ENCODE measurements at places on chromosomes 1 and 21.

DNA sequence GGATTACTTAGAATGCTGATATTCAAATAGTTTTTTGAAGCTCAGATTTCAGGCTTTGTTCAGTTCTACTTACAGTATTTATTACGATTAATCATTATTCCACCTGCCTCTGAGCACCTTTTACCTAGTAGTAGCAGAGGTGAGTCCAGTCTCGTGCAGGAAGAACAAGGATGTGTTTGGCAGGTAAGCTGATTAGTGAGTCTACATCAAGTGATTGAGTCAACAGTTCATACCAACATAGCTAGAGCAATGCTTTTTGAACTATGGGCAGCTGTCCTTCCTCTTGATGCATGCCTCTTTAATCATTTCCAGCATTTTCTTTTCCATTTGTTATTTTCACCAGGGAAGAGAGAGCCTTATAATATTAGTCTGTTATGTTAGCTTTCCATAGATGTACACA, 838.9 kb downstream of the USP25 start:
- no peak for DNase-seq

DNA sequence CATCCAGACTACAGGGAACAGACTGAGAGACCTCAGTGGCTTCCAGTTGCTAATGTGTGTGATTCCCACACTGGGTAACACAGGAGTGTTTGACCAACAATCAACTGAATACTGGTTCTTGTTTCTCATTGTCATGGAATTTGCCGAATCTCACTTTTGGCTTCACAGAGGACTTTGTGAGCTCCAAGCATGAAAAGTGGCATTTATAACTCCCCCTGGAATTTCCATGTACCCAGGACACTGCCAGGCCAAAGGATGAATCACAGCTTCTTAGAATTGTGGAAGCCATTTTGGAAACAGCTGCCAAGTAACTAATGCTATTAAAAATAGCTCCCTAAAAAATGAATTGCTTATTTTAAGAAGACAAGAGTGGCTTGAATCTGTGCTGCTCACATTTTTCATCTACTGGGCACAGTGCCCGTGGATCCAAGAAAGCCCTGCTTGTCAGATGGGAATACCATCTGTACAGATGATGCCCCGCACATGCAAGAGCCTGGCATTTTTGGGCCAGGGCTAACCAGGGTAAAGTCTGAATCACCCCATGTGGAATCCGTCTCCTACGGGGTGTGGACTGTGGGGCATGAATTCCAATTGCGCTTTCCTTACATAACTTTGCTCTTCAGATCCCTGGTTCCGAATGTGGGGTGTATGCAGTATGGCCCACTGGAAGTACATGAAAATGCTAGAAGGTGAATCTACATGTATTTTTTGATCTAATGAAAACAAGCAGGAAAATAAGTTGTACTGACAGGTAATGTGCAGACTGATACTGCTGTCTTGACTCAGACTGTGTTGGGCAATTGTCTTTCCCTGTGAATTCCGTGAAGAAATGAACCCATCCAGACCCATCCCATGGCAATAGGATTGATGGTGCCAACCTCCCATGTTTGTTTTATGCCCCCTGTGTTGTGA, 487.3 kb downstream of the SIPA1L2 start:
- DNase-seq: no peak

DNA sequence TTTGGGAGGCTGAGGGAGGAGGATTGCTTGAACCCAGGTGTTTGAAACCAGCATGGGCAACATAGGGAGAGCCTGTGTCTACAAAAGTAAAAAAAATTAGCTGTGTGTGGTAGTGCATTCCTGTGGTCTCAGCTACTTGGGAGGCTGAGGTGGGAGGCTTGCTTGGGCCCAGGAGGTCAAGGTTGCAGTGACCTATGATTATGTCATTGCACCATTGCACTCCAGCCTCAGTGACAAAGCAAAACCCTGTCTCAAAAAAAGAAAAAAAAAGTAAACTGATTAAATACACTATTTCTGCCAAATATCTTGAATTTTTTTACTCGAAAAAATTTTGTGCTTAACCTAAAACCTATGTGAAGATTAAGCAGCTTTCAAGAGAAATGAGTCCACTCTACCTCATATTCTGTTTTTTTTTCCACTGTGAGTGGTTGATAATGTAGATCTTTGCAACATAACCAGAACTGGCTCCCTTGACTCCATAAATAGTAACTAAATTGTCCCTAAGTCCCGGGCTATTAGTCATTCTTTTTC, 19.4 kb upstream of the ZNF281 start:
- DNase-seq: no peak

GRCh38 chr1:32877211-32878110, 6.7 kb upstream of the FNDC5 start:
- no peak for DNase-seq

DNA sequence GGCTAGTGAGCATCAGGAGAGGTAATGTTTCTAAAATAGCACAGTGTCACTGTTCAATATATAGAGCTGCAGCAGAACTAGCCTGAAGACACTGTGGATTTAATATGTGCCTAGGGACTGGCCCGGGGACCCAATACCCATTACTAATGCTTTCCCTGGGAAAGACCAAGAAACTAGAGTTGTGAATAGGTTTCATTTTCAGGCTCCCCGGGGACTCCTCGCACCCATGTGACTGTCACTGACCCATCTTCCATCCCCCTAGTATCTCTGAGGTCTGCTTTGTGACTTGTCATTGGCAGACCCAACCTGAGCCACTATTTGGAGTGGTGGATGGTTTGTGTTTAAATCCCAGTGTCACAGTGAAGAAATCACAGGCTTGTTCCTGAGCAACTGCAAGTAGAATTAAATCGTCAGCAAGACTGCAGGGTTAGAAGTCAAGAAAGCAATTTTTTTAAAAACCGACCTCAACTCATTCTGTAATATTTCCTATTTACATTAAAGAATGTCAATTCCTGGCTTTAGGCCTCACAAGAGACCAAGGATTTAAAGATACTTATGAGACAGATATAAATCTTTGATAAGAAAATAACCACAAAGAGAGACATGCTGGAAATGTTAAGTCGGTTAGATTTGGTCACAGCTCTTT, 130.0 kb upstream of the TNR start:
- DNase-seq: no peak

DNA sequence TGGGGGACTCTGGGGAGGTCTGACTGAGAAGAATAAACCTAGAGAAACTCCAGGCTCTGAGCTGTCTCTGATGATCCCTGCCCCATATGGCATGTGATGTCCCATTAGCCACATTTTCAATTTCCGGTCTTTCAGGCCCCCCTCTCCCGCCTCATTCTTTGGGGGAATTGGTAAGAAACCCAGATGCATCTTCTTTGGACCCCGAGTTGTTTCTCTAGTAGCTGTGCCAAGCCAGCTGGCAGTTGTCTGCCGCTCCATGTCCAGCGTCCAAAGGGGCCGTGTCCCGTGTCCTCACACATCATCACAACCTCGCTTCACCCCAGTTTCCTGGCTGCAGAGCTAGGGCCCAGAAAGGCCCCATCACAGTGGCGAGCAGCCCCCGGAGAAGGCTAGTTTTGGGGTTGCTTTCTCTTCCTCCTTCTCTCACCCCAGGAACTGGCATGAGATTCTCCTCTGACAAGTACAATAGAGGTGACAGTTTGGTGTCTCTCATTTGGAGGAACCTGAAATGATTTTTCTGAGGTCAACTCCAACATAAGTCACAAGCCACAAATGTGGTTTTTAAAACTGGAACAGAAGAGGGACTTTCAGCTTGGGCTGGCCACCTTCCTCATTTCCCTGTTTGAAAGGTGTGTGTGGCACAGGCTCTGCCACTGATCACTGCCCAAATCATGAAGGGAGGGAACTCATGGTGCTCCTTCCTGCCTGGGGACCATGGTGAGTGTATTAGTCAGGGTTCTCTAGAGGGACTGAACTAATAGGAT, 6.4 kb upstream of the GPR157 start:
- DNase-seq: no peak

DNA sequence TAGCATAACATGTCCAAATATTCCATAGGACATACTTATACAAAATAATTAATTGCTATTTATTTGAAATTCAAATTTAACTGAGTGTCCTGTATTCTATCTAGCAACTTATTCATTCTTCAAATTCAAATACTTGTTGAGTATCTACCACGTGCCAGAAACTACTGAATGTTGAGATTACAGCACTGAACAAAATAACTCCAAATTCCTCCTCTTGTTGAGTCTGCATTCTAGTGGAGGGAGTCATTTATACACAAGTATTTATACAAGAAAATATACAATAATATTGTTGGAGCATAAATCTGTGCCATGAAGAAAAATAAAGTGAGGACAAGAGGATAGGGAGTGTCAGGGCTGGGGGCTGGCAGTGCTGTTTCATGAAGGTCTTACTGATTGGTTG, 43.7 kb upstream of the CDC42BPA start:
- no peak for DNase-seq

DNA sequence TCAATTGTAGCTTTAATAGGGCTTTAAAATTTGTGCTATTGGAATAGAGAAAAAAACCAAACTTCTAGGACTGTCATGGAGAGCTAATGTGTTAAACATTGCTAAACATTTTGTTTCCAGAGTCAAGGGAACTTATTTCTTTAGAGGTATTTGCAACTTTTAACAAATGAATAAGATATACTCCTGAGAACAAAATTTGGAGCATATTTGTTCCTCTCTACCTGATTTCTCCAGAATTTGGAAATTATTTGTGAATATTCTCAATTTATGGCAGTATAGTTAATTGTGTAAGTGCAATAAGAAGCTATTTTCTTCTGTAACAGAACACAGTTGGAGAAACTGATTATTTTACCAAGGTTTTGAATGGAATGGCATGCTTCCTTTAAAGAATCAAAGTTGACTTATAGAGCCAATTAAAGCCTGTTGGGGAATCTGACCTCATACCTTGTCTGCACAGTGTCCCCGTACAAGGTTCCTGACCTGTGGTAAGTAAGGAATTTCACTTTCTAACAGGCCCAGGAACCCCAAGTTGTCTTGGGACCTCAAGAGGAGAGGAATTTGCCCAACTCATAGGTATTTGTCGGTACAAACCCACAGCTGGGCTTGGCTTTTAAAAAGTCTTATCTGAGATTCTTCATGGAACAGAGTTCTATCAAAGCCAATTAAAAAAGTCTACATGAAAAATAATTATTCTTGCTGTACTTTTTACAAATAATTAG, 72.6 kb upstream of the CSF1 start:
- DNase-seq: no peak

GRCh38 chr1:179803104-179803503, 60.0 kb downstream of the FAM163A start:
- DNase-seq: no peak

DNA sequence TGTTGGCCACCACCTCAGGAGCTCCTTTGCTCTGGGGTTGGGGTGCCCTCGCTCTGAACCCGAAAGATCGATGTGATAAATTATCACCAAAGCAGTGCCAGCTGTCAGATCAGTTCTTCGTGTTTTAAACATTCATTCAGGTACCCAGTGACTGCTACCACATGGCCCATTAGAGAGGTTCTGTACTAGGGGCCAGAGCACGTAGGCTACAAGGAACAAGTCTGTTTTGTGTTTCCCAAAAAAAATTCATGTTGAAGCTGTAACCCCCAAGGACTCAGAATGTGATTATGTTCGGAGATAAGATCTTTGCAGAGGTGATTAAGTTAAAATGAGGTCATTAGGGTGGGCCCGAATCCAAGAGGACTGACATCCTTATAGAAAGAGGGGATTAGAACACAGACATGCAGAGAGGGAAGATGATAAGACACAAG, 526.9 kb downstream of the NPHP4 start:
- DNase-seq: no peak

GRCh38 chr1:209249280-209249670, 334.2 kb upstream of the CAMK1G start:
- DNase-seq: no peak

DNA sequence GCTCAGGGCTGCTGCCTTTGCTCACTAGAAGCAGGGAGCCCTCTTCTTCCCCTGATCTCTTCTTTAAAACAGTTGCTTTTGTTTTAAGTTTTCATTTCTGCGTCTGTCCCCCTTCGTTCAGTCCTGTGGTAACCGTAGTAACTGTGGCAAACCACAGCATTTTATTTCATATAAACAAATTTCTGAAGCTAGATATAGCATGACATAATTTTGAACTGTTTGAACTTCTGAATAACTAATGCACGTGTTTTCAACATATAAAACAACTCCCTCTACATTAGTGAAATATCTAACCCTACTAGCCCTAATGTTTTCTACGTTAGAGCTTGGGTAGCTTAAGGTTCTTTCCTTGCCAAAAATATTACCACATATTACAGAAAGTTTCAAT, 104.6 kb downstream of the DISP1 start:
- no peak for DNase-seq

DNA sequence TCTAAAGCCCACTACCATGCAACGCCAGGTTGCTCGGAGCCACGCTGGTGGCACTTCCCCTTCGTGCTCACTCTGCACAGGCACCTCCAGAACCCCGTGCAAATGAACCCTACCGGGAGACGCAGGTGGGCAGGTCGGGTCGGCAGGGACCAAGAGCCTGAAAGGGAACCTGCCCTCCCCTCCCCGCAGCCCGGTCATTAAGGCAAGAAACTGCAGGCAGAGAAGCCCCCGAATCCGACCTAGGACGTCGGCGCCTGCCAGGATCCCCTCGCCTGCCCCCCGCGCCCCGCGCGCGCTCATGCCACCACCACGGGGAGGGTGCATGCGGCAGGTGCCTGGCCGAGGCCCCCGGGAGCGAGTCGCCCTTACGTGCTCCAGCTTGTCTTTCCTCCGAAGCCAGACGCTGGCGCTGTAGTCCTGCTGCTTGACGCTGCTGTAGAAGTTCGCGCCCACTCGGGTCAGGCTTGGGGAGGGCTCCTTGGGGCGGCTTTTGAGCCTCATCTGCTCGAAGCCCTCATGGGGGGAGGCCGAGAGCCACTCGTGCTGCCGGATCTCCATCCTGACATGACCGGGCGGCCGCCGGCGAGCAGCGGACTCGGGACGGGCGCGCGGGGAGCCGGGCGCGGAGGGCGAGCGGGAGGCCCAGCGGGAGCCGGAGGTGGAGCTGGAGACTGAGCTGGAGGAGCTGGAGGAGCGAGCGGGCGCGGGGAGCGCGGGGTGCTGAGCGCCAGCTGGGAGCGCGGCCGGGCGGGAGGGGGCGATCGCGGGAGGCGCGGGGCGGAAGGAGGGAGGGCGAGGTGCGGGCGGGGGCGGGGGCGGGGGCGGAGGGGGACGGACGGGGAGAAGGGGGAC, 552 bp downstream of the PLD5 start:
- no peak for DNase-seq

- no peak for DNase-seq
Measured at GRCh38 chr1:99384021-99384420, 119.7 kb downstream of the PLPPR4 start.

- no peak for DNase-seq
Measured at GRCh38 chr1:119010201-119010600, 22.1 kb upstream of the TBX15 start.

GRCh38 chr1:150881331-150882070, 5.1 kb upstream of the ARNT start:
- no peak for DNase-seq

- DNase-seq: no peak
Measured at GRCh38 chr1:20324704-20325406, 34.2 kb downstream of the VWA5B1 start.

GRCh38 chr1:165679282-165680036, 18.9 kb downstream of the ALDH9A1 start:
- DNase-seq: no peak

DNA sequence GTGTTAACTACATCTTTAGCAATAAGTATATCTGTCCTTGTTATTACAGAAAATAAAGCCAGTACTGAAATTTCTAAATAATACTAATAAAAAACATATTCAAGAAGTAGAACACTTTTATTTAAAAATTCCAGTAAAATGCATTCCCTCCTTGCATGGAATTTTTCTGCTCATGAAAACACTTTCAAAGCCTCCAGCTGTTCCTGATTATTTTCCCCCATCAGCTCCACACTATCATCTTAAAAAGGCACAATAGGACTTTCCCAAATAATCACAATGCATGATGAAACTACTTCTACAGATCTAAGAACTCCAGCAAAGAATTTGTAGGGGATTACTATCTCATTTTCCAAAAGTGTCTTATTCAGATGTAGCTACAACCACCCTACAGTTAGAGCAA, 162.6 kb upstream of the USP25 start:
- DNase-seq: no peak

All from activated CD4-positive, alpha-beta T cell treated with anti-CD3 and anti-CD28 coated beads, Interleukin-2, amount 50 U/mL, for 16 hours (primary cell).